ENCODE measurements at places on chromosomes 3 and 15. TPM values are rescaled to one million over a fixed set of nuclear protein-coding genes. Genes with fewer than 3 reads are reported as not detected.

GP9 gene
- not detected for total RNA-seq

NSUN3 gene
- total RNA-seq, result 10.0 TPM

CYP8B1 gene
- total RNA-seq, result 0.11 TPM

MAPKBP1 gene
- 22.1 TPM for total RNA-seq

SPINK8 gene
- not detected for total RNA-seq

CCDC13 gene
- 2.5 TPM for total RNA-seq

ERICH6 gene
- not detected for total RNA-seq

TXNRD3 gene
- total RNA-seq, result 8.7 TPM

ROBO2 gene
- total RNA-seq, result 2.7 TPM

LNP1 gene
- total RNA-seq, result 3.8 TPM

COL6A6 gene
- total RNA-seq, result not detected

UBA3 gene
- 50.9 TPM for total RNA-seq

KLHL6 gene
- total RNA-seq, result not detected

SCAMP2 gene
- 13.8 TPM for total RNA-seq

LRRFIP2 gene
- total RNA-seq, result 70.2 TPM

CCPG1 gene
- total RNA-seq, result 50.6 TPM

CLDN11 gene
- not detected for total RNA-seq

ATXN7 gene
- 12.9 TPM for total RNA-seq

LRTM1 gene
- total RNA-seq, result not detected

DNAH1 gene
- total RNA-seq, result 8.1 TPM

NOX5 gene
- total RNA-seq, result 0.11 TPM

SERPINI1 gene
- 0.11 TPM for total RNA-seq

IGDCC3 gene
- 0.08 TPM for total RNA-seq

LRRC49 gene
- 9.9 TPM for total RNA-seq

C15orf62 gene
- 0.88 TPM for total RNA-seq

ZMYND10 gene
- 1.9 TPM for total RNA-seq

AHSG gene
- total RNA-seq, result not detected

CACNA2D2 gene
- not detected for total RNA-seq

NR2E3 gene
- total RNA-seq, result 0.19 TPM

TEX264 gene
- total RNA-seq, result 72.1 TPM

CAPN3 gene
- 1.6 TPM for total RNA-seq

A4GNT gene
- not detected for total RNA-seq

GOLGA8S gene
- total RNA-seq, result not detected

VPS39 gene
- total RNA-seq, result 32.8 TPM

PPP4R2 gene
- 60.0 TPM for total RNA-seq

C3orf22 gene
- not detected for total RNA-seq

NXPE3 gene
- 5.7 TPM for total RNA-seq

Measured in A375 (cell line).